Stimulated activated CD4-positive, alpha-beta T cell treated with anti-CD3 and anti-CD28 coated beads, Interleukin-15, amount 100 ng/mL, for 1 hour (primary cell): ENCODE measurements at places on chromosomes 7 and 10.

- DNase-seq = no peak
These were observed 5.2 kb downstream of the GRID1 start for GRCh38 chr10:86361156-86362128.

DNA sequence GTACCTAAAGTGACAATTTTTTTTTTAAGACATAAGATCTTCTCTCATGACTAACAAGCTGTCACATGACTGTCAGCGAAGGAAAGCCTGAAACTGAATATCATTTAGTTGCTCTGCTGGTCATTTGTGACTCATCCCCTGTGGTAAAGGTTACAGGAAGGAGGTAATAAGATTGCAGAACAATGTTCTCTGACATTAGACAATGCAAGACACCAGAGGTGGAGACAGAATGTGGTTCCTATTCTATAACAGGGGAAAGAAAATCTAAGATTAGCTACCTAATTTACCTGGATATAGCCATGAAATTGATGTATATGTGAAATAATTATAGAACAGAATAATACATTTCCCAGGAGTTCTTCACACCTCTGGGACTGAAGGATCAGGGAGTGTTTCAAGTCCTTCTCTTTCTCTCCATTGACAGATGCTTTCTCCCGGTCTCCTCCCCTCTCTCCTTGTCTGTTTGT, 47.7 kb downstream of the LRGUK start:
- no peak for DNase-seq

- no peak for DNase-seq
These were observed 285.0 kb downstream of the PRPF18 start for GRCh38 chr10:13871776-13872175.

DNA sequence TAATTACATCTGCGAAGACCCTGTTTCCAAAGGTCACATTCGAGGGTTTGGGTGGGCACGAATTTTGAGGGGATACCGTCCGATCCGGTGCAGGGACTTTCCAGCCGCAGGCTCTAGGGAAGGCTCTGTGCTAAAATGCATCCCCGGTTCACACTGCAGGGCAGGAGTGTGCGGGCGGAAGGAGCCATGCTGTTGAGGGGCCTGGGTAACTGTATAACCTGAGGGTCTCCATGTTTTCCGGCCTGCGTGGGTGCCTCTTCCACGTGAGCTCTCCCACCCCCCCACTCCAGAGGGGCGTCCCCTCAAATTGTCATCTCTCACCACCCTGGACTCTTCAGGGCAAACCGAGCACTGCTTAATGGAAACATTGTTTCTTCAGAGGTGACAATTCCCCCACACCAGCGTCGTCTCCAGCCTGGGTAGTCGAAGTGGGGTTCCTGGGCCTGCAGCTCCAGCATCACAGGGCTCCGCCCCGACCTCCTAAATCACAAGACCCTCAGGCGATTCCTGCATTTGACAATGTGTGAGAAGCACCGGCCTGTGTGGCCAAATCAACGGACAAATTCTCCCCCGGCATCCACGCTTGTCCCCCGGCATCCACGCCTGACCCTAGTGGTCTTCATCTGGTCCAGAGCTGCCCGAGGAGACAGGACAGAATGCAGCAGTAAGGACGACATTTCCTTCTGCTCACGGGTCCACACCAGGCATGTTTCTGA, 51.2 kb downstream of the FOXL3 start:
- no peak for DNase-seq

DNA sequence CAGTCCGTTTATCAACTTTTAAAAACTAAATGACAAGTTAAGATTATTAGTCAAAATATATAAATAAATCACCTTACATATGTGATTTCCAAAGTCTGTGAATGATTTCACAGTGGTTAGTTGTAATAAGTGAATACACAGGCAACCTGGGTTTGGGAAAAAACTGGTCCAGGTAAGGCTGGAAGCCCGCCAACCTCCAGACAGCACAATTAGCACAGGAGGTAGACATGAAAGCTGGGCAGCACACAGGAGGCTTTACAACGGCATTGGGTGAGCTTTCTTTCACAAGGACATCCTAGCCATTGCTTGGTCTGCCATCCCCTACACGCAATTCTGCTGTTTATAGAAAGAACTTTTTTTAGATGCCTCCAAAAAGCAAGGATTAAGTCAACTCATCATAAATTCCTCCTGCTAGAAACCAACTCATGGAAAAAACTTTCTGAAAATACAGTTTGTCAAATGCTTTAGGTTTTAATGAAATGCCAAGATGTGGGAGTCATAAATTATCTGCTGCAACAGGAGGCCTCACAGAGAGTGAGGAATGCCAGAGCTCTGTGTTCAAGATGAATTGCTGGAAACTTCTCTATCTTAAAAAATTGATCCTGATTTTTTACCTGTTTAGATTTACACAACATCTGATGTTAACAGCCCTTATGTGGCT, 346.8 kb upstream of the NFE2L3 start:
- DNase-seq = no peak

GRCh38 chr7:45924283-45924682, 3.2 kb upstream of the IGFBP3 start:
- no peak for DNase-seq

DNA sequence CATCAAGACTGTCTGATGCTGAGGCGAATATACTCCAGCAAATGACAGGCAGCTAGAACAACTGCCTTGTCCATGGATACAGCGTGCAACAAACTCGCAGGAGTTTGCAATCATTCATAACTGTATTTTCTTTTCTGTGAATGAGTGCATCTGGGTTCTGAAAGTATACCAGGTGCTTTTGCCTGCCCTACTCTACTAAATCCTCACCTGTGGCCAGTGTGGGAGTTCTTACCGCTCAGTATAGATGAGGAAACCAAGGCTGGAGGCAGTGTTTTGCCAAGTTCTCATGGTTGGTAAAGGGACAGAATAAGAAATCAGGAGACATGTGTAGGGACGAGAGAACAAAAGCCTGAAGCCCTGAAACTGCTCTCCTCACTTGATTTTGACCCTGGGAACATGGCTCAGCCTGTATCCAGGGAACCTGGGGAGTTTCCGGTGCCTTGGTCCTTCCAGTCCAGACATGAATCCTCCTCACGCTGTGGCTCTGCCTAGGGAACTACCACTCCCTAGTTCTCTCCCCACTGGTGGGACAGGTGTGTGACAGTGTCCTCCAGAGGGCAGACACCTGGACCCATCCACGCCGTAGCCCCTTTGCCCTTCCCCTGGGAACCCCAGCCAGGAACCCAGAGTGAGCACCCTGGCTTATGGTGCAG, 142.0 kb downstream of the CDH23 start:
- DNase-seq = no peak

GRCh38 chr7:94222516-94222915, 172.2 kb upstream of the COL1A2 start:
- DNase-seq = no peak

DNA sequence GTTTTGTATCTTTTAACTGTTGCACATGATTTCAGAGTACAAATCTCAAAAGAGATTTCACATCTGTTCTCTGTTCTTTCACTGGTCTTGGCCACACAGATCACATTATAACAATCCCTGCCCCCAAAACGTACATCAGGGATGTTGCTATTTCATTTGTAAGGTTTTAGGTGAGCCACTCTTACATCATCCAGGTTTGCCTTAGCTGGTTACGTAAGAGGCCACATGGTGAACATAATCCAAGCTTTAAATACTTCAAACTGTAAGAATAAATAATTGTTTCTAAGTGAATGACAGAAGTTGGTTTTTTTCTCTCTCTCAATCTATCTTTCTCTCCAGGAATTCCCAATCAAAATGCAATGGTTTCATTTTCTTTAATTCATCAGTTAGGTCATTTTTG, 245.9 kb upstream of the HGF start:
- DNase-seq = no peak

GRCh38 chr7:77269360-77270093, 69.9 kb upstream of the FGL2 start:
- DNase-seq = no peak

- DNase-seq = no peak
These were observed 27.5 kb upstream of the NPVF start for GRCh38 chr7:25255611-25256332.

DNA sequence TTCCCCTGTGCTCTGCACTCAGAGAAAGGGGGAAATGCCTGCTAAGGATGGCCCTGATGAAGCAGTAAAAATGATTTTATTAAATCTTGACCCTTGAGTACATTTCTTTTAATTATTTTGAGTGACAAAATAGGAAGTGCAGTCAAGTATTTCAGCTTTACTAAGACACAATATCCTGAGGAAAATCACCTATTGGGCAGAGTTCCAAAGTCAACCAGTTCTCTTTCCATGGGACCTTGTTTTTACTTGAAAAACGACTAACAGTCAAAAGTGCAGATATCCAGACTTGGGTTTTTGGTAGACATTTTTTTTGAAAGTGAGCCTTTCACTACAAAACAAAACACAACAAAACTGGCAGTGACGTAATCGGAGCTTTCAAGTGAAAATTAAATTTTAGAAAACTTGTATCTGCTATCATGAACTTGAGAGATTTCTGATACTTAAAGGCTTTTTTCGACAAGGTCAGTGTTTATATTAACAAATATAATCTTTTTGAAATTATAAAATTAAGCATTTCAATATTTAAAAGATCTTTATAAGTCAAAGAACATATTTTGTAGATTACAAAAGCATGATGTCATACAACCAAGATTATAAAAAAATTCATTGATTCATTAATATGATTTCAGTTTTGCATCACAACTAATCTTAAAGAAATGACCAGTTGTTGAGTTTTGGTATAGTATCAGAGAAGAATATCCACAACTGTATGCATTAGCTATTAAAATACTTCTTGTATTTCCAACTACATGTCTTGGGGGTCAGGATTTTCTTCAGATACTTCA, 513.8 kb upstream of the AKR1E2 start:
- DNase-seq = no peak
